ENCODE measurements at places on chromosomes 6 and 20. TPM values are rescaled to one million over a fixed set of nuclear protein-coding genes. Genes with fewer than 3 reads are reported as not detected.

The PNLDC1 gene
- total RNA-seq, result 0.42 TPM

GRCh38 chr6:2196079-2196679 is 49.2 kb downstream of the GMDS start:
- peaks cover 7% of the 10 kb centered on the region for H3K36me3 ChIP-seq
- no peak for DNase-seq
- H3K27ac ChIP-seq, result no peak overlapping the region
- no peaks in the 10 kb centered on the region for H3K27me3 ChIP-seq
- H3K4me3 ChIP-seq, result no peak overlapping the region

- peaks cover 18% of the 10 kb centered on the region for H3K27me3 ChIP-seq
- H3K27ac ChIP-seq, result no peak overlapping the region
- H3K4me1 ChIP-seq, result peaks cover 4% of the 10 kb centered on the region
- DNase-seq, result no peak
Measured at GRCh38 chr6:18498408-18498807, 111.3 kb downstream of the RNF144B start.

The TRIM40 gene
- total RNA-seq, result not detected

GRCh38 chr20:35306931-35307517 is 14.8 kb upstream of the FAM83C start:
- peaks cover 26% of the 10 kb centered on the region for H3K4me1 ChIP-seq
- H3K27ac ChIP-seq, result peak overlapping the region; percentile 44
- H3K36me3 ChIP-seq, result peaks cover 3% of the 10 kb centered on the region
- no peak for DNase-seq
- no peaks in the 10 kb centered on the region for H3K27me3 ChIP-seq

The SMLR1 gene
- not detected for total RNA-seq

- no peaks in the 10 kb centered on the region for H3K4me1 ChIP-seq
- H3K27ac ChIP-seq, result no peak overlapping the region
- H3K4me3 ChIP-seq, result no peak overlapping the region
Measured at GRCh38 chr6:10205120-10205519, 209.8 kb downstream of the TFAP2A start.

The SMIM8 gene
- 11.9 TPM for total RNA-seq

The TPD52L1 gene
- total RNA-seq, result not detected

GRCh38 chr6:51477711-51478311 is 609.6 kb downstream of the PKHD1 start:
- H3K27me3 ChIP-seq, result no peaks in the 10 kb centered on the region
- H3K36me3 ChIP-seq, result no peaks in the 10 kb centered on the region
- no peak overlapping the region for H3K4me3 ChIP-seq
- no peak for DNase-seq
- H3K27ac ChIP-seq, result no peak overlapping the region

- no peaks in the 10 kb centered on the region for H3K4me1 ChIP-seq
- no peak overlapping the region for H3K4me3 ChIP-seq
- H3K27me3 ChIP-seq, result no peaks in the 10 kb centered on the region
Measured at GRCh38 chr6:147784371-147784770, 275.9 kb downstream of the SAMD5 start.

DNA sequence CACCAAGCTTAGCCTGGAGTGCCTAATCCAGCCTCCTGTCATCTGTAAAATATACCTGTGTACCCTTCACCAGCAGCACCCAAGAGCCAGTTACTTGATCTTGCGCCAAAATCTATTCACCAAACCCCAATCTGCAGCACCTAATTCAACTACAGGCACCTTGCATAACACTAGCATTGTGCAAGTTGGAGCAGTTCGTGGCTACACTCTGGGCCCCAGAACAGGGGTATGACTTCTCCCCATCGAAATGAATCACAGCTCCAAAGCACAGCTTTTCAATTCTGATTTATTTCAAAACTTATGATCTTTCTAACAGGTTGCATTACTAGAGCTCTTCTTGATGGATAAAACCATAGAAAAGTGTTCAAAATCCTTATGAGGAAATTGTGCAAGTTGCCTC is 100.4 kb upstream of the TCF21 start:
- no peak for DNase-seq
- peak overlapping the region; percentile 30 for H3K27ac ChIP-seq
- H3K4me3 ChIP-seq, result no peak overlapping the region
- no peaks in the 10 kb centered on the region for H3K27me3 ChIP-seq
- no peaks in the 10 kb centered on the region for H3K4me1 ChIP-seq
- H3K36me3 ChIP-seq, result no peaks in the 10 kb centered on the region

GRCh38 chr6:10302566-10303235 is 112.2 kb downstream of the TFAP2A start:
- peaks cover 2% of the 10 kb centered on the region for H3K27me3 ChIP-seq
- DNase-seq, result no peak
- no peaks in the 10 kb centered on the region for H3K36me3 ChIP-seq
- H3K4me3 ChIP-seq, result no peak overlapping the region
- no peak overlapping the region for H3K27ac ChIP-seq

The GJA10 gene
- not detected for total RNA-seq

- no peak overlapping the region for H3K4me3 ChIP-seq
- DNase-seq, result no peak
- H3K27ac ChIP-seq, result no peak overlapping the region
- H3K4me1 ChIP-seq, result peaks cover 2% of the 10 kb centered on the region
Measured at GRCh38 chr6:13046084-13046483, 282.3 kb downstream of the TBC1D7 start.

The TFAP2A gene
- not detected for total RNA-seq

The HDGFL1 gene
- not detected for total RNA-seq

DNA sequence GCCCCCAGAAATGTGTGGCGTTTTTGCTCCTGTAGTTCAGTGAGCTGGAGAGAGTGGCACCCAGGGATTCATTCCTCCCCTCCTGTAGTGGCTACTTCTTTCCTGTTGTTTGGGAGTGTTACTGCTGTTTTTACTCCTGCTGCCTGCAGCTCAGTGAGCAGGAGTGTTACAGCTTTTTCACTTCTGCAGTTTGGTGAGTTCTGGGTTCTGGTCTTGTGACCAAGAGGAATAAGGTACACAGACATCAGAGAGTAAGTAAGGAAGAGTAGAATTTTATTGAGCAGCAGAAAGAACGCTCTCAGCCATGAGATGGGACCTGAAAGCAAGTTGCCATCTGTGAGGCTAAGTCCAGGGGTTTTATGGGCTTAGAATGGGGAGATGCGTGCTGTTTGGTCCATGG is 966.3 kb upstream of the CITED2 start:
- H3K4me1 ChIP-seq, result peaks cover 2% of the 10 kb centered on the region
- no peak overlapping the region for H3K27ac ChIP-seq
- no peak for DNase-seq

GRCh38 chr20:6590891-6591637 is 176.4 kb upstream of the BMP2 start:
- H3K4me3 ChIP-seq, result no peak overlapping the region
- no peak overlapping the region for H3K27ac ChIP-seq
- no peak for DNase-seq
- no peaks in the 10 kb centered on the region for H3K27me3 ChIP-seq

GRCh38 chr20:56518721-56519398 is 5.7 kb upstream of the FAM209A start:
- no peaks in the 10 kb centered on the region for H3K27me3 ChIP-seq
- no peak for DNase-seq
- no peak overlapping the region for H3K27ac ChIP-seq
- H3K36me3 ChIP-seq, result peaks cover 51% of the 10 kb centered on the region
- peaks cover 4% of the 10 kb centered on the region for H3K4me1 ChIP-seq

DNA sequence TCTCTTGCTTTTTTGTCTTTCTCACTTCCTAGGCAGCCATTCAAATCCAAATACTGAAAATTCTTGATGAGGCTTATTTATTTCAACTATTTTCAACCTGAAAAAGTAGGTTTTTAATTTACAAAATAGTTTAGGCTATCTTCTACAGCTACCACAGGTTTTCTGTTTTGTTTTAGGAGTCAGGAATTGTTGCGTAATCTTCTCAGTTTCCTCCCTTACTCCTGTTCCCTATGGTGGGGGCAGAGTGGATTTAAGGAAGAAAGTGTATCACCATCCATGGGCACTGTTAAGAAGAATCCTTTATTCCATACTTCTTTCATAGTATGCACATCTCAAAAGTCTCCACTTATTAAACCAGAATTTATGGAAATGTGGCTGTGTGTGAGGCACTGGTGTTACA is 182.4 kb downstream of the KHDC1L start:
- DNase-seq, result no peak
- H3K27me3 ChIP-seq, result no peaks in the 10 kb centered on the region
- H3K4me3 ChIP-seq, result no peak overlapping the region
- no peaks in the 10 kb centered on the region for H3K4me1 ChIP-seq

DNA sequence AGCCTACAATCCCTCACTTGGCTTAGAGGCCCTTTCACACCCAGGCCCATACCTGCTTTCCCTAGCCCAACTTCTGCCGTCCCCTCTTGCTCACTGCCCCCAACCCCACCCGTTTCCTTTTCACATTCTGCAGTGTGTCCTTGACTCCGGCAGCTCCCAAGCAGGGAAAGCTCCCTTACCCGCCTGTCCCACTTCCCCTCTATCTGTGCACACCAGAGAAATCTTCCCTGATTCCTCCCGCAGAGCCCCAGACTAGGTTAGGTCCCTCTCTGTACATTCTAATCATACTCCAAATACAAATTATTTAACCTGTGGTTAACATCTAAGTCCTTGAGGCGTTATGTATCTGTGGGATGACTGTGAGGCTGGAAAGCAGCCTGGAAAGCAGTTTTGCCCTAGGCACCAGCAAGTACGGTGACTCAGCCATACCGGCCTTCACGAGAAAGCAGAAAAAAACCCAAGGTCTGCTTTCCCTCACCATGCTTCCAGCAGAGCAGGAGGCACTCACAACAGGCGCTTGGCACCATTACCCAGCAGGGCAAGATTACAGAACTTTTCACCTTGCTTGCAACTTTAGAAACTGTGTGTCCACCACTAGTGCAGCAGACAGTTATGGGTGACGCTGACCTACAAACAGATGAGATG is 22.3 kb downstream of the ELOVL5 start:
- no peak for DNase-seq
- no peak overlapping the region for H3K27ac ChIP-seq
- H3K4me3 ChIP-seq, result no peak overlapping the region
- peaks cover 30% of the 10 kb centered on the region for H3K4me1 ChIP-seq

DNA sequence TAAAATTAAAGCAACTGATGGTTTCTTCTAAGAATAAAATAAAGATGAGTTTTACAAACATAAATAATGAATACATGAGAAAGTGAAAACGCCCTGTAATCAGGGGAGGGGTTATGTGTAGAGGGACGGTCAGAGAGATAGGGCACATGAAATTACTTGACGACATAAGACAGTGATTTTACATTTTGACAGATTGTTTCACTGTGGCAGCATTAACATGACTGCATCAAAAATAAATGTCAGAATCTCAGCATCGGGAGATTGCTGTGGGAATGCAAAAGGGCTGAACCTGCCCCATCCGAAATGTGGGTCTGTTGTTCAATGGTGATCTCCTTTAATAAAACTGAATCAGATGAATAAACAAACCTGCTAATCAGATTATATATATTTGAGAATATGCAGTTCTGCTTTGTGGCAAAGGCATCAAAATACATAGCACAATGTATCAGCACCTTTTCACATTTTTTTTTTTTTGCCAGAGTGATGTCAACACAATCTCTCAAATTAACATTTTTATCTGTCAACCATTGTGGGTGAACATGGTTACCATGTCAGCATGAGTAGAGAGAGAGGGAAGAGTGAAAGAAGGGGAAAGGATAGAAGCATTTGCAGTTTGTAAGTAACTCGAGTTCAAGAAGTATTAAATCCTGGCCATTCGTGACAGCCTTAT is 177.1 kb upstream of the MAN1A1 start:
- H3K36me3 ChIP-seq, result peaks cover 3% of the 10 kb centered on the region
- no peak for DNase-seq

DNA sequence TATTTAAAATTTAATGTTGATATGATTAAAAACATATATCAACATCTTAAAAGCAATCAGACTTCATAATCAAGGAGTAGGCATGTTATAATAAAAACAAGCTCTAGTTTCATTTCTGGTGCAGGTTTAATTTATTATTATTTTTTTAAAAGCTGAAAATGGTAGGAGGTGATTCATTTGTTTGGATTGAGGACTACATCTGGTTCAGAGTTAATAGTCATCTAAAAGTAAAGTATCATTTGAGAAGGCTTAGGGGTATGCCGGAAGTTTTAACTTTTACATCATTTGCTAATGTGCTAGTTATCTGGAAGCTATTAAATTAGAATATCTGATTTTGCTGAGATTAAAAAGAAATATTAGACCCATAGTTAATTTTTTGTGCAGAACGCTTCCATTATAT is 169.5 kb upstream of the LAMA2 start:
- no peaks in the 10 kb centered on the region for H3K4me1 ChIP-seq
- no peak for DNase-seq
- peaks cover 19% of the 10 kb centered on the region for H3K27me3 ChIP-seq
- no peak overlapping the region for H3K4me3 ChIP-seq
- H3K27ac ChIP-seq, result no peak overlapping the region
- H3K36me3 ChIP-seq, result no peaks in the 10 kb centered on the region

GRCh38 chr6:131054392-131055250 is 8.4 kb downstream of the EPB41L2 start:
- H3K36me3 ChIP-seq, result peaks cover 23% of the 10 kb centered on the region
- H3K4me3 ChIP-seq, result no peak overlapping the region
- peaks cover 1% of the 10 kb centered on the region for H3K4me1 ChIP-seq
- H3K27ac ChIP-seq, result no peak overlapping the region

- no peak for DNase-seq
- no peak overlapping the region for H3K4me3 ChIP-seq
- peaks cover 13% of the 10 kb centered on the region for H3K4me1 ChIP-seq
- H3K36me3 ChIP-seq, result no peaks in the 10 kb centered on the region
Measured at GRCh38 chr6:30157999-30158398, 3.0 kb downstream of the TRIM10 start.

- peaks cover 33% of the 10 kb centered on the region for H3K27me3 ChIP-seq
- H3K4me3 ChIP-seq, result no peak overlapping the region
- no peaks in the 10 kb centered on the region for H3K36me3 ChIP-seq
- H3K4me1 ChIP-seq, result no peaks in the 10 kb centered on the region
Measured at GRCh38 chr20:46614503-46614902, 36.8 kb downstream of the SLC13A3 start.

GRCh38 chr6:53754330-53754729 is 40.5 kb upstream of the LRRC1 start:
- no peaks in the 10 kb centered on the region for H3K36me3 ChIP-seq
- H3K27ac ChIP-seq, result no peak overlapping the region
- no peaks in the 10 kb centered on the region for H3K4me1 ChIP-seq

GRCh38 chr6:126063512-126064146 is 77.3 kb downstream of the TRMT11 start:
- H3K27me3 ChIP-seq, result no peaks in the 10 kb centered on the region
- no peak overlapping the region for H3K27ac ChIP-seq
- H3K4me3 ChIP-seq, result no peak overlapping the region
- H3K4me1 ChIP-seq, result peaks cover 6% of the 10 kb centered on the region

- H3K36me3 ChIP-seq, result no peaks in the 10 kb centered on the region
- no peak overlapping the region for H3K4me3 ChIP-seq
- no peak for DNase-seq
Measured at GRCh38 chr6:127205036-127205435, 61.6 kb upstream of the RNF146 start.

DNA sequence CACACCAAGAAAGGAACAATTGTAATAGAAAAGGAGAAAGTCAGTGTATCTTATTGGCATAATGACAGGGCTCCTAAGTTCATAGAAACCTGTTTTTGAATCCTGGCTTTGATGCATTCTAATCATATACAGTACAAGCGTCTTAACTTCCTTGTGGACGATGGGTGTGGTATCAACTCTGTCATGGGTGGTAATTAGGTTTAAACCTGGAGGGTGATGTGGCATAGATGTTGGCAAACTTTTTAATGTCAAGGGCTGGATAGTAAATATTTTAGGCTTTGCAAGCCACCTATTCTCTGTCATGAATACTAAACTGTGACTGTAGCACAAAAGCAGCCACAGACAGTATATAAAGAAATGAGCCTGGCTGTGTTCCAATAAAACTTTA is 138.7 kb upstream of the EDN1 start:
- no peak overlapping the region for H3K27ac ChIP-seq
- no peaks in the 10 kb centered on the region for H3K27me3 ChIP-seq
- DNase-seq, result no peak

Data from activated naive CD8-positive, alpha-beta T cell treated with anti-CD3 and anti-CD28 coated beads, Interleukin-2, amount 10 ng/mL, durations not matched to agents 7 days and 5 days (primary cell).